ENCODE measurements at places on chromosomes 7 and 10.

DNA sequence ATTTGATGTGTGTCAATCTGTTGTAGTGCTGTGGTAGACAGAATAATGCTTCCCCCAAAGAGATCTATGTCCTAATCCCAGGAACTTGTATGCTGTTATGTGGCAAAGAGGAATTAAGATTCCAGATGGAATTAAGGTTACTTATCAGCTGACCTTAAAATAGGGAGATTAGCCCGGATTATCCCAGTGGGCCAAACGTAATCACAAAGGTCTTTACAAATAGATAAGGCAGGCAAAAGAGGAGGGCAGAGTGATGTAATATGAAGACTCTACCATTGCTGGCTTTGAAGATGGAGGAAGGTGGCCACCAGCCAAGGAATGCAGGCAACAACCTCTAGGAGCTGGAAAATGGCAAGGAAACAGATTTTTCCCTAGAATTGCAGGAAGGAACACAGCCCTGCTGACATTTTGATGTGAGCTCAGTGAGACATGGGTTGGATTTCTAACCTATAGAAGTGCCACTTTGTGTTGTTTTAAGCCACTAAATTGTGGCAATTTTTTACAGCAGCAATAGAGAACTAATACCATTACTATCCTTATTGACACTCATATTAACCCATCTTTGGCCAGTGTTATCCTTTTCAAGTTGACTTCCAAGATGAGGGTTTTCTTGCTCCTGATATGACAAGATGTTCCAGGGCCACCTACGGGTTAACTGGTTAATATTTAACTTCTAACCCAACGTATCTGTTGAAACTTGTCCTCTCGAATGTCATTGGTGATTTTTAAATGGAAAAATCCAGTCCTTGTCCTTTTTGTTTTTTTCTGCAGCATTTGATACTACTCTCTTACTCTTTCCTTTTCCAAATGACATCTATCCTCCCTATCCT is 29.3 kb downstream of the CYCS start:
- DNase-seq, result no peak

- DNase-seq, result no peak
These were observed 144.3 kb upstream of the KAT6B start for GRCh38 chr10:74681917-74682627.

- peak; percentile 35 for DNase-seq
These were observed 494 bp downstream of the REPIN1 start for GRCh38 chr7:150368884-150369747.

GRCh38 chr10:118956802-118957442 is 72.6 kb upstream of the NANOS1 start:
- no peak for DNase-seq

DNA sequence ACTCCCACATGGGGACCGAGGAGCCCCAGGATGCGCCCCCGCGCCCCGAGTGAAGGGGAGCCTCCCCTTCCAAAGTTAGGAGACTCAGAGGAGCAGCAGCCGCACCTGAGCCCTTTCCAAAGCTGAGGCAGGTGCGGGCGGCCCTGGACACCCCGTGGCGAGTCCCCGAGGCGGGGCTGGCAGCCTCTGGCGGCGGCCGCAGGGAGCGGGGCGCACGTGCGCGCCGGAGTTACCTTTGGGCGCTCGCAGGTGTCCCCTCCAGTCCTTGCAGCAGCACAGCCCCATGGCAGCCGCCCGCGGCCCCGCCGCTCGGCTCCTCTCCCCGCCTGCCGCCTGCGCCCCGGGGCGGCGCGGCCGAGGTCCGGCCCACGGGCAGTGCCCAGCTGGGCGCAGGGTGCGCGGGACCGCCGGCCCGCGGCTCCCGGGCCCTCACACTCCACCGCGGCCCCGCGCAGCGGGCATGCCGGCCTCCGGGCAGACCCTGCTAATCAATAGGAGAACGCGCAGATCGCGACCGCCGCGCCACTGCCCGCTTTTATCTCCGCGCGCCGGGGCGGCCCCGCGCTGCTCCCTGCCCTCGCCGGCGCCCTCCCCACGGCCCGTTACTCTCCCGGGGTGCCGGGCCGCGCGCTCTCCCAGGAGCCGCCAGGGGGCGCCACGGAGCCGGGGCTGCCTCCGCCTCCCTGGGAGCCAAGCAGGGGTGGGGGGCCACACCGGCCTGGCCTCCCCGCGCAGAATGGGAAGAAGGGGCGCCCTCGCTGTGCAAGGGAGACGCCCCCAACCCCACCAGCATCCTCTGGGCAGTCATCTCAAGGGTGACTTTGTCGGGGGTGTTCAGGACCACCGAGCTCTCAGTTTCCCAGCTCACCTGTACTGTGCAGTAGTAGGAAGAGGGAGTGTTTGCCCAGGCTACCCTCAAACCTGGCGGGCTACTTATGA is 80.8 kb downstream of the ARHGAP22 start:
- DNase-seq, result no peak

DNA sequence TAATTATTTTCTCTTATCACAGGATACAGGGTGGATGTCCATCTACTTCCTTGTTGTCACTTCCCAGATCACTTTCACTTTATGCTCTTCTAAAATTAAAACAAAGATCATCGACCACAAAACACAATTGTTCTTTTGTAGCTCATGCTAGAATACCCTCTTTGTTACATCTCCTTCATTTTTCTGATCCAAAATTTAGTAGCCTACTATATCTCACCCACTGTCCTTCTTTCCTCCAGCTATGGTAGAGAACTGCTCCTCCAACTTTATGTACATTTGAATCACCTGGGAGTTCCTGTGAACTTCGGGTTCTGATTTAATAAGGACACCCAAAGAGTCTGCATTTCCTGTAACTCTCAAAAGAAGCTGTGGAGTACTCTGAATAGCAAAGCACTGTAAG is 1.2 kb upstream of the AHR start:
- no peak for DNase-seq

- no peak for DNase-seq
These were observed 97.0 kb downstream of the PCLO start for GRCh38 chr7:83065714-83066113.

DNA sequence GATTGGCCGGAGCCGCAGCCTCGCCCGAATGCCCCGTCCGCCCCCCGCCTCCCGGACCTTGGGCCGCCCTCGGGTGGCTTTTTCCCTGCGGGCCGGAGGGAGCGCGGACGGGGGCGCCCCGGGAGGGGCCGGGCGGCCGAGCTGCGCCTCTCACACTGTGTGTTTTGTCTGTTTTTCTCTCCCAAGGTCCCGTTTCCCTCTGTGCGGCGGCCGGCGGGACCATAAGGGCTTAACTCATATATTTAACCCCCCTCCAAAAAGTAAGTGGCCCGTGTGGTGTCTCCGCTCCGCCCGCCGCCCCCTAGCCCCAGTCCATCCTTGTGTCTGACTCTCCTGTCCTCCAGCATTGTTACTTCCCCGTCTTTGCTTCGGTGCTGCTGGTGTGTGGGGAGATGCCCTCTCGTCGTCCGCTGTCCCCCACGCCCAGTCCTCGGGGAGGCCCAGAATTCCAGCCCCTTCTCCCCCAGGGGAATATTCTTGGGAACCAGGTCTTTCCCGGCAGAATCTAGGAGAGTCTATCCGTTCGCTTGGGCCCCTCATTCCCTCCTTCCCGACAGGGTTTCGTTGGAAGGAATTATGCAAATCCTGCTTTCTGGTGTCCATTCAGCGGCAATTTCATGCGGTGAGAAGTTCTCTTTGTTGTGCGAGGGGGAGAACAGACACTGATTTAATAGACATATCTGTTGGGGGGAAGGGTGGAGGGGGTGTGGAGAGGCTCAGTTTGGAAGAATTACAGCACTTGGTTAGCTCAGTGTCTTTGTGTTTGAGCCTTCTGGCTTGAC is 1.3 kb downstream of the LCOR start:
- DNase-seq, result no peak

Measured in activated naive CD4-positive, alpha-beta T cell (primary cell).